ENCODE measurements at places on chromosomes 6 and 20.

- no peak for DNase-seq
These were observed 67.4 kb downstream of the NHLRC1 start for GRCh38 chr6:18055098-18055497.

DNA sequence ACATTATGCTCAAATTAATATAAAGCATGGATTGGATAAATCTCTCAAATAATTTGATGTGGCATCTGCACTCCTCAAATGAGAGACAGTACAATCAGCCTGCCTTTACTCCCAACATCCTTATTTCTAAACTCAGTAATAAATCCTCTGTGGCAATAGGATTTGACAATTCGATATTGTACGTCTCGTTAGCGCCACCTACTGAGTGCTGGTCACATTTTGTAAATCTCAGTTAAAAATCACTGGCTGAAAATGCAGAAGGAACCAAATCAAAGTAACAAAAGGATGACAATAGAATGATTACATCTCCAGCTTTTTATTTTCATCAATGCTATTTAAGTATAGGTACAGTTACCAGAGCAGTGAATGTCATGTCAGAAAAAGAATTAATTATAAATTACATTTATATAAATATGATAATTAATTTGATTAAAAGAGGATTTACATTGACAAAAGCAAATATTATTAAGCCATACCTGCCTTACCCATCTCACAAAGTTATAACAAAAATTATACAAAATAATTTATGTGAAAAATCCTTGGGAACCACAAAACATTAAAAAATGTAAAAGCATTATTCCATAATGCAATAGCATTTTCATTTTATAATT lies 20.2 kb upstream of the GJE1 start:
- peak; percentile 72 for DNase-seq

DNA sequence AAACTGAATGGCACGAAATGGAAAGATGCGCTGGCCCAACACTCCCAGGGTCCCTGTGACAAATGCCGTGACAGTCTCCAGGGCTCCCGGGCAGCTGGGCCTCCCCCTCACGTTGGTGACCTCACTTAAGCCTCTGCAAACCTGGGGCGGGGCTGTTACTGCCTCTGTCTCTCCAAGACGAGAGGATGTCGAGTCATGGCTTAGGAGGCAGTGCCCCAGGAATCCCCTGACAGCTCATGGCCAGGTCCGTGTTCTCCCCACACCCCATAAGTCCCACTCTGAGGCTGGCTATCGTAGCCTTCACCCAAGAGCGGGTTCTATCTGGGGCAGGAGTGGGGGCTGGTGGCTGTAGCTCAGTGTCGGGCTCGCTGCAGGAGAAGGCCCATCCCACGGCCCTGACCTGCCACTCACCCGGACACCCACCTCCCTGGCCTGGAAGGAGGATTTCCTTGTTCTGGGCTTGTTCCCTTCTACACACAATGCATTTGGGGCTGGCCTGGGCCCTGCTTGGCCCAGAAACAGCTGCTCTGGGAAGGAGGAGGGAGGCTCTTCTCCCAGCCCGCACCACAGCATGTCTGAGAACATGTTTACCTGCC lies 5.6 kb upstream of the RPS21 start:
- DNase-seq: peak; percentile 66

DNA sequence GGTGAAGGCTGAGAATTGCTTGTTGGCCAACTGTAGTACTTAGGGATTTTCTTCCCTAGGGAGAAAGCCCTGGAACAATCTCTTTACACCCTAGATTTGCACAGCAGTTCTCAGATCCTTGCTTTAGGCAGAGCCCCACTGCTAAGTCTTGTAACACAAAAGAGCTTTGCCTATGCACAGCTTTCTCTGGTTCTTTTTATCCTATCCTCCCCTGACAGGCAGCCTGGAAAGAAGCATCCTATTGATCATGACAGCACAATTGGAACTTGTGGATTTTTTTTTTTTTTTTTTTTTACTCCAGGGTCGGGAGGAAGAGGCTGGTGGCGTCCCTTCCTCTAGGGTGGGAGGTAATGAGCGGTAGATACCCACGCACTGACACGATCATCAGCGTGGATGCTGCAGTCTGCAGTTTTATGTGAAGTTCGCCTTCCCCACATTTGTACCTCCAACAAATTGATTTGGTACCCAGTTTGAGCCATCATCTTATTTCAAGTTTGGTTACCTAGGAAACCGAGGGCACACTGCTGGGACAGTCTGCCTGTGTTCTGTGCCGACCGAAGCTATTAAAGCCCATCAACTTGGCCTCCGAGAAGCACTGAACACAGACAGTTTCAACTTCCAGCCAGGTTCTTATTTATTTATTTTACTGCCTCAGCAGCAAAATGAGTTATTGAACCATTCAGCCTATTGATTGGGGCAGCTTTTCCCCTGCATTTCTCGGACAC lies 110.1 kb downstream of the NRN1 start:
- no peak for DNase-seq

DNA sequence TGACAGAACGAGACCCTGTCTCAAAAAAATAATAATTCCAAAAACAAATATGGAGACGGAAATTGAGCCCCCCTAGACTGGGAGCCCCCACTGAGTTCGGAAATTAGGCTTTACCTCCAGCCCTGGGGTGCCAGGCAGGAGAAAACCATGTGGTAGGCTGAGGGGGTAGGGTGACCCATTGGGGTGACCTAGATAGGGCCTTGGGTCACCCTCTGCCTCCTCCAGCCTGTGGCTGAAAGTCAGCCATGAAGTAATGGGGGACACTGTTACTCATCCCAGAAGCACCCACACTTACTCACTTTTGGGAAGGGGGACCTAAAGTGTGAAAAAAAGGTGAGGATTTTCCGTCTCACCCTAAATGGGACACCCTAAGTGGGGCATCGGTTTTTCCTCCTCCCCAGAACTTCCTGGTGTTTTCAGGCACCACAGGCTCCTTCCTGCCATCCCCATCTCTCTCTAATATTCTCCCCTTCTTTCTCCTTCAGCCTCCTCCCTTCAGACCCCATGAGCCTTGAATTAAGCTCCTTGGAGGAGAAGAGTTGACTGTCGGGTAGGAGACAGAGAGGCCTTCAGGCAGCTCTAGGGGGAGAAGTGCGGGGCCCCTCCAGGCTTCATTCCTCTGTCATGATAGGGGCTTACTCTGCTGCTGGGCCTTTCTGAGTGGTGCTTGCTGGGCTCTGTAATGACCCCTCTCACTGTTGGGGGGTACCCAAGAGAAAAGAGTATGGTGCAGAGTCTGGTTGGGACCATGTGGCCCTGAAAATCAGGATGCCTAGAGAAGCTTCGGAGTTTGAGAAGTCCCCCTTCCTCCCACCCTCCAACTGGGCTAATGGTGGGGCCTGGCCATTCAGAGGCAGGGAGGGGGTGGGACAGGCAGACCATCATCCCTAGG lies 2.4 kb downstream of the LTB start:
- no peak for DNase-seq

DNA sequence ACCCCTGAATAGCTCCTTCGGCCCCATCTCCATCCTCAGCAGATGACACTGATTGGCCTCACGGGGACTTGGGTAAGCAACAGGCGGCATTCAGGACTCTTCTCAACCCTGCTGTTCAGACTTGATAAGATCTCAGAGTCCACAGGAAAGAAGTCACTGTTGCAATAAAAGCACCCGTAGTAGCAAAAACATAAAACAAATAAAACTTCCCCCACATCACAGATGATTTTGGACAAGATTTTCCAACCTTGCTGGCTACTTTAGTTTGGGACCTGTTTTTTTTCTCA lies 17.1 kb upstream of the C20orf144 start:
- DNase-seq: no peak

Data from EL (cell line).